Activated CD4-positive, alpha-beta T cell treated with anti-CD3 and anti-CD28 coated beads, Interleukin-2, amount 50 U/mL, for 24 hours (primary cell): ENCODE measurements at places on chromosomes 4 and X.

GRCh38 chr4:123995936-123996335 is 599.3 kb downstream of the SPRY1 start:
- no peak for DNase-seq

DNA sequence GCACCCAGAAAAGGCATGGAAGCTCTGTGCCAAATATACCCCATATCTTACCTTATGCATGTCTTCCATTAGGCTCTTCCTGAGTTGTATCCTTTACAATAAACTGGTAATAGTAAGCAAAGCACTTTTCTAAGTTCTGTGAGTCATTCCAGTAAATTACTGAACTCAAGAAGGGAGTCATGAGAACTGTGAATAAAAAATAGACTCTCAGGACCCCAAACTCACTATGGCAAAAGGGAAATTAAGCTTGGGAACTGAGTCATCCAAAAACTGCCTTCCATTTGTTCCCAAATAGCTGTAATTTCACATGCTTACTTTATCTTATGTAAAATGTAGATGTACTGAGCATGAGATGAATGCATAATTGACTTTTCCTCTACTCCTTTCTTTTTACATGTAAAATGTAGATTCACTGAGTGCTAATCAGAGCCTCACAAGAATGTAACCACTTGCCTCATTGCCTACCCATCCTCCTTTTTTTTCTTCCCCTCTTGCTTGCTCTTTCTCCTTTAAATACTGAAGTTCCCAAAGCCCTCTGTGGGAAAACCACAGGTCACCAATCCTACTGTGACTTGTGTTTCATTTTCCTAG is 8.1 kb downstream of the TCEAL3 start:
- DNase-seq, result no peak

- peak; percentile 73 for DNase-seq
Observed at GRCh38 chr4:52861879-52862616, at the start of gene RASL11B. Gene RASL11B (plus strand): TSS chr4:52862317. CDS start chr4:52862508, 191 bp downstream.

GRCh38 chr4:47876784-47877546 is 37.4 kb downstream of the NFXL1 start:
- no peak for DNase-seq

- DNase-seq, result peak; percentile 14
Observed at GRCh38 chr4:9762823-9763475, 18.5 kb upstream of the DRD5 start.

GRCh38 chr4:173370130-173370476 is 651 bp upstream of the SAP30 start:
- DNase-seq, result no peak

- DNase-seq, result no peak
Observed at GRCh38 chrX:48975541-48975940, 3.9 kb upstream of the KCND1 start.

- no peak for DNase-seq
Observed at GRCh38 chr4:111713276-111713675, 432.0 kb upstream of the FAM241A start.
